ENCODE measurements at places on chromosomes 1 and 21.

DNA sequence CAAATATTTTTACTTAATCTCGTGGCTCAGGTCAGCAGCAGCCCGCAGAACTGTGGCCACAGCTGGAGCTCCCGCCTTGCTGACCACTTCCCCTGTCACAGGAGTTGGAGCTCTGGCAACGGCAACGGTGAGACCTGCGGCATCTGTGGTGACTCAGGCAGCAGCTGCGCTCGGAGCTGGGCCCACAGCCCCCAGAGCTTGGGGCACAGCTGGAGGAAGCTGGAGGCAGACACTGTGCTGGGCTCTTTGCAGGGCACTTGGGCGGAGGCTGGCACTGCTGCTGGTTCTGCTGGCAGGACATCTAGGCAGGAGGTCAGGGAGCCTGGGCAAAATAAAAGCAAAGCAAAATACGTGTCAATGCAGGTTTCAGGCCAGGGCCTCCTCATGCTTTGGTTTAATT, at the start of gene LCE3A:
LCE3A (minus strand) TSS at position 301 of the 400 bp plus-strand sequence; CDS start at position 301, 0 bp downstream.
- DNase-seq: peak; percentile 25

DNA sequence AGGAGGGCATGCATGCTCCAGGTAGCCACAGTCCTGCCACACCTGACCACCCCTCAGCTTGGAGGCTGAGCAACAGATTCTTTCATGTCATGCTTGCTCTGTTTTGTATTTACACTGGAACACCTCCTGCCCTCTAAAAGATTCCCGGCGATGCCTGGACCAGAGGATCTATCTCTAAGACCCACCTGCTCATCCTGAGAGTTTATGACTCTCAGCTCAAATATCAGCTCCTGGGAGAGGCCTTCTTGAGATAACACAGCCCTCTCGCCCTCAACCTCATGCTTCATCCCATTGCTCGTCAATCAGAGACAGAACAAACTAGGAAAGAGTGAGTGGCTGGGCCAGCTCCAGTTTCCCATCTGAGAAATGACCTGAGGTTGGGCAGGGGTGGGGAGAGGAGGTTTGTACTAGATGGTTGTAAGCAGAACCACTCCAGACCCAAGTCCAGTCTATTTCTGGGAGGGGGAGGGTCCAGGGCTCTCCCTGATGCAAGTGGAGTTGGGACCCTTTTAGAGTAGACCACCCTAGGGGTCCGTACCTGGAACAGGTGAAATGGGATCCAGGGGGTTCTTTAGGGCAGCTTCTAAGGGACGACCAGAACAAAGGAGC, 524.5 kb downstream of the MATN1 start:
- DNase-seq: no peak

DNA sequence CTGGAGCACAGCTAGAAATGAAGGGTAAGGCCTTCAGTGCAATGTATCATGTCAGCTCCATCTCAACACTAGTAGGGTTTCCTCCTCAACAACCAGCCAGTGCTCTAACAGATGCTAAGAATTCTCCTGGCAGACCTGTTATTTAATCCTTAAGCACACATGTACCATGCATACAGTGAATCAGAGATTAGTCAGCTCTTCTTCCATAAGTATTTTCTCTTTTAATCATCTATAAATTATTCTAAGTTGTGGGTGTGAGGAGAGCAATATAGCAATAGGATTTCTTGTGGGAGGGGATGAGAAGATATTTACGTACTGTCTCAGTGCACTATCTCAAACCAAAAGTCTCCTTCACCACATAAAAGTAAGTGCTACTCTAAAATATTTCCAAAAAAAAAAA, 95.3 kb downstream of the COP1 start:
- peak; percentile 11 for DNase-seq

DNA sequence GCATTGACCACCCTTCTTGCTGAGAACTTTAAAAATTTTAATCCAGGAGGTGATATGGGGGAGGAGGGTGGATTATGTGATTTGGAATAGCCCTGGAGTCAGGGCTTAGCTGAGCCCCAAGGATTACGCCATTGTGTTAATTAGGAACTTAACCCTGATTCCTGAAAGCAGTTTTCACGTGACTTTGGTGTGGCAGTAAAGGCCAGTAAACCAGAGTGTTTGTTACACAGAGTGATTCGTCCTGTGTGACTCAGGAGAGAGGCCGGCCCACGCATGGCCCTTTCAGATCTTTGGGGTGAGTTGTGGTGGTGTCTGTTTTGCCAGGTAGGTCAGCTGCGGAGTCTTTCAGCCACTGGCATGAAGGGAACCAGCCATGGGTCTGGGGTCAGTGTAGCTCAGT, 107.6 kb downstream of the NOS1AP start:
- no peak for DNase-seq

DNA sequence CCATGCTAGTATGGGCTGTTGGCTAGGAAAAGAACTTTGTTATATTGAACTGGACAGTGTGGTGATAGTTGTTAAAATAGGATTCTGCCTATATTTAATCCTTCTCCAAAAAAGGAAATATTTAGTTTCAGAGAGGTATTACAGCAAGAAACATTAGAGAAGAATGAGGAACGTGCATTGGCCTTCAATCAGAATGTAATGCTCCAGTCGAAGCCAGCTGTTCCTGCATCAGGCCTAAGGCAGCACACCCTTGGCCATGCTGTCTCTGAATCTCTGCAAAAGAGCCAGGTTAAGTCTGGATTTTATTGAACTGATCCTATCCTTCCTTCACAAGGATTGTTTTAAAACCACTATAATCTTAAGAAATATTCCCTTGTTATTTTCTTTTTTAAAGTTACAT, 35.3 kb upstream of the RALGPS2 start:
- DNase-seq: no peak

DNA sequence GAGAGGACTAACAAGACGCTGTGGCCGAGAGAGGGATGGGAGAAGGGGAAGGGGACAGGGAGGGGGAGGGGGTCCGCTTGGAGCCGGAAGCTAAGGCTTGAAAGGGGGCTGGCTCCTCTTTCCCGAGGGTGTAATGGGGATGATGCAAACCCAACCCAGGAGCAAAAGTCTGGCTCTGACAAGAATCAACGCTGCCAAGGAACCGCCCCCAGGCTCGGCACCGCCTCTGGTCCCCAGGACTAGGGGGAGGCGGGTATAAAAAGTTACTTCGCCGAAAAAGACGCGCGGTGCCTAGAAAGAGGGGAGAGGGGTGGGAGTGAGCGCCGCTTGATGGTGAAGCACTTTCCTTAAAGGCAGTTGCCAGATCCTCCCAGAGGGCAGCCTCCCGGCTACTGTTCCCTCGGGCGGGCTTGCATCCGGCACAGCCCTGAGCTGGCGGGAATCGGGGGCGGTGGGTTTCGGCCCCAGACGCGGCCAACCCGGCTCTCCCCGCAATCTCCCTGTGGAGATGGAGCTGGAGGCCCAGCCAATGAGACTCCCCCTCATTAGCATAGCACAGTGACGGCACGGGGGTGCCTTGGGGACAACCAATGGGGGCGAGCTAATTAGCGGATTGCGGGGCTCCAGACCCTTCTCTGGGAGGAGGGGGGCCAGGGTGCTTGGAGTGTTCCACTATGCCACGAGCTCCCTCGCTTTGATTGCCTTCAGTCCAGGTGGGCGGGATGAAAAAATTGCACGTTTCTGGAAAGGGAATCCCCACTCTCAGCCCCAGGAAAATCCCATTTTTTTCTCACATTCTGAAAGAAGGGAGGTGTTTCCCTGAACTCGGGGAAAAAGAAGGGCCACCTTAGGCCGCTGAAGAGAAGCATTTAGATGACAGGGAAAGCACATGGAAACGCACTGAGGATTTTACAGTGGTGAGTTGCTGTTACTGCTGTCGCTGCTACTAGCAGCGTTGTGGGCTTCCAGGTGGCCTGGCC, at the start of gene KCNT2:
KCNT2 (minus strand) TSS at position 51 of the 980 bp plus-strand sequence. CDS start 131 bp downstream, outside the sequence.
- DNase-seq: peak; percentile 27

- no peak for DNase-seq
Observed at GRCh38 chr1:108182959-108183700, 17.0 kb downstream of the SLC25A24 start.

- no peak for DNase-seq
Observed at GRCh38 chr1:74713849-74714248, 19.0 kb downstream of the CRYZ start.

- DNase-seq: no peak
Observed at GRCh38 chr1:27357281-27358037, 9.3 kb downstream of the MAP3K6 start.

GRCh38 chr1:87515781-87516180, 187.1 kb downstream of the LMO4 start:
- no peak for DNase-seq

- no peak for DNase-seq
Observed at GRCh38 chr1:52876843-52877242, 34.3 kb downstream of the ZYG11A start.

Data from skeletal muscle cell (primary cell).